Stimulated activated CD4-positive, alpha-beta T cell treated with anti-CD3 and anti-CD28 coated beads, Interleukin-12 subunit alpha, Interleukin-12 subunit beta, amount 100 ng/mL, for 24 hours (primary cell): ENCODE measurements at places on chromosomes 1 and 21.

GRCh38 chr1:116064616-116065015 is 46.6 kb upstream of the MAB21L3 start:
- no peak for DNase-seq

DNA sequence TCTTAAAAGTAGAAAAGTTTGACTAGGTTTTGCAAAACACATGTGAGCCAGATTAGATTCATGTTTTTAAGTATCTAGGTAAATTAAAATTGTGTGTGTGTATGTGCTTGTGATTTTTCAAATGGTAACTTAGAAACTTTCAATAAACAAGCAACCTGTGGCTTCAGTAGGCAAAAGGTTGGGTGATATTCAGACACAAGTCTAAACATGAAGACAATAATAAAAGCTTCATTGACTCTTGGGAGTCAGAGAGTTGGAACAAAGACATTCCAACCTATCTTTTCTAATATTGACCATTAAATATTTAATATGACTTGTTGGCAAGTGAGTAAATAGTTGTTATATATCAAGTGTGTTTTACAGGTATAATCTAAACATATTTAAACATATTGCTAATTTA is 1049.6 kb upstream of the ADGRL4 start:
- DNase-seq: no peak

DNA sequence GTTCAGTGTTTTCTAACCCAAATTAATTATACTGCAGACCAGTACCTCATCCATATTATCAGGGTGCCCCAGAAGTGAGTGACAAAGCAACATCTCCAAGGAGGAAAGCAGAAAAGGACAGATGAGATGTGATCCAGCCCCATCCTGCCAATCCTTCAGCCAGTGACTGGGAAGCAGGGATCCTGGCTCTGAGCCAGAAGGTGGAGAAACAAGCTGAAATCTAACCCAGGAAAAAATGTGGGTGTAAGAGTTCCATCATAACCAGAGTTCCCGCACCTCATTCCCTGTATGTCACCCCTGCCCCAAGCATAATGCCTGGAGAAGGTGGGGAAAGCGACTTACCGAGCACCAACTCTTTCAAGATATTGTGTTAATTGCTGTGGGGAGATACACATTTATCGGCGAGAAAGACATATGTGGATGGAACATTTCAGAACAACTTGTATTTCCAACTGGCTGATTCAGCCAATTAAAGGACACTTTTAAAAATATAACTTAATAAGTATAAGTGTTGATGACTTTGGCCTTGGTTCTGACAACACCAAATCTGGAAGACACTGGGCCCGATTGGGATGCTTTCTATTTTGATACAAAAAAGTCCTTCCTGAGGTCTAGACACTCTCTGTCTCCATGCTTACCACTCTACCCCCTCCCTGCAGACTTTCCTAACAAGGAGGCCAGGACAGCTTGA is 14.9 kb downstream of the PLEKHA6 start:
- DNase-seq: no peak

DNA sequence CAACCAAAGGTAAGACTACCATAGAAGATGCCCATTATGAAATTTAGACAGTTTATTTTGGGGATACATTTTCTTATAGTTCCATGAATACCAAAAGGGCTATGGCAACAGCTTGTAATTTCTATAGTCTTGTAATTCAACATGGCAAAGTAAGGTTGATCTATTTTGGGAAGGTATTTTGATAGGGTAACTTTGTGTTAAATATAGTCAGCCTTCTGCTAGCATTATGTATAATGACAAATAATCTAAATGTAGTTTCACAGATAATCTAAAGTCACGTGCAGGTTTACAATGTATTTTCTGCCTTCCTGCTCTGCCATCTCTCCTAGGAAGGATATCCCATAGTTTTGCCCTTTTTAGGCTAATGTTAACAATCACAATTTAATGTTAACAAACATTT is 85.9 kb upstream of the DPH5 start:
- no peak for DNase-seq

DNA sequence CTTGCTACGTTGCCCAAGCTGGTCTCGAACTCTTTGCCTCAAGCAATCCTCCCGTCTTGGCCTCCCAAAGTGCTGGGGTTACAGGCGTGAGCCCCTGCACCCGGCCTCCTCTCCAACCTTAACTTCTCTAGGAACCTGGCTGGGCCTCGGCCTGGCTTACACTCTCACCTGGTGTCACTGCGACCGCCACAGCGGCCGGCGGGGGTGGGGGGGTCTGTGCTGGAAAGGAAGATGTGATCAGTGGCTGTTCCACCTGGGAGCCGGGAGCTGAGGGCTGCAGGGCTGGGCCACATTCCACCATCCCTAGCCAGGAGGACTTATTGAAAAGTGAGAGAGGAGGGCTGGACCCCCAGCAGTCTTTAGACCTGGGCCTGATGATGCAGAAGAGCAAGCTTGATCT is 48.6 kb downstream of the HSPG2 start:
- no peak for DNase-seq

- no peak for DNase-seq
Measured at GRCh38 chr1:10286244-10286643, 75.9 kb downstream of the KIF1B start.

GRCh38 chr1:48442864-48443619 is 29.0 kb downstream of the SPATA6 start:
- DNase-seq: no peak

- DNase-seq: no peak
Measured at GRCh38 chr1:230191079-230191804, 124.2 kb downstream of the GALNT2 start.

- no peak for DNase-seq
Measured at GRCh38 chr1:236156512-236157208, 14.3 kb downstream of the GPR137B start.

- DNase-seq: no peak
Measured at GRCh38 chr1:110049801-110050601, 15.6 kb downstream of the STRIP1 start.

GRCh38 chr1:65147424-65148177 is 402 bp upstream of the AK4 start:
- DNase-seq: peak; percentile 35

DNA sequence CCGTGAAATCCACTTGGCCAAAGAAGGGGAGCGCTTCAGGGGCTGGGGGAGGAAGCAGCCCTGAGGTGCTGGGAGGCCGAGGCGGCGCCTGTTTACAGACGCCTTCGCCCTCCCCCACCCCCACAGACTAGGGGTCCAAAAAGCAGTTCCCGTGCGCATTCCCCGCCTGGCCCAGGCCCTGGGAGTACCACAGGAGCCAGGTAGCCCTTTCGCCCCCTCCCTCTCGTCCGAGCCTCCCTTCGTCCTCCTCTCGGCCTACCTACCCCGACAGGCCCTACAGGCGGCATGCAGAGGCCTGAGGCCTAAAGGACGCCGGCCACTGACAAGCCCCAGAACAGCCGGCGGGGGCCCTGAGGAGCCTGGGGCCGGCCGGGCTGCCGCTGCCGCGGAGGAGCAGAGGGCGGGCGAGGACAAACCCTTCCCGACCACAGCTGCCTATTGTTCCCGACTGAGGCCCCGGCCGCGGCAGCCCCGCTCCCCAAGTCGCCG is 522 bp downstream of the RC3H1 start:
- peak; percentile 20 for DNase-seq

DNA sequence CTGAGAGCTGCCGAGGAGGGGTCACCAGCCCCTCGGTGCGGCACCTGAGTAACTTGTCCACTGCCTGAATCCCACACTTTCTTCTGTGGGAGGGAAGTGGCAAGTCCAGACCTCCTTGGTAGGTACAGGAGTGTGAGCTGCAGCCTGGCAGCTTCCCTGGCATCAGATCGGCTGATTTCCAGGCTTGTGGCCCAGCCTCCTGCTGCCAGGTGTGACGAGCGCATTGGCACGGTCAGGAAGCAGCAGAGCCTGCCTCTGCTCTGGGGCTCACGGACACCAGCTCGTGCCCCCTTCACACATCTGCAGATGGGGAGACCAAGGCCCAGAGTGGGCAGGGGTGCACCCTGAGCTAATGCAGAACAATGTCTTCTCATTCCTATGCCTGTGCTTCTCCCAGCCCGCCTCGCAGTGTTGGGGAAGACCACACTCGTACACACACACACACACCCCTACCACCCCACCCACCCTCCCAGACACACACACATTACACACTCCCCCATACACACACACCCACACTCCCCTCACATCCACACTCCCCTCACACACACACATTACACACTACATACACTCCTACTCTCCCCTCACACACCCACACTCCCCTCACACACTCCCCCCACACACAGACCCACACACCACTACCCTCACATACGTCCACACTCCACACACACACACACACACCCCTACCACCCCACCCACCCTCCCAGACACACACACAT is 33.1 kb upstream of the SELENON start:
- DNase-seq: no peak

DNA sequence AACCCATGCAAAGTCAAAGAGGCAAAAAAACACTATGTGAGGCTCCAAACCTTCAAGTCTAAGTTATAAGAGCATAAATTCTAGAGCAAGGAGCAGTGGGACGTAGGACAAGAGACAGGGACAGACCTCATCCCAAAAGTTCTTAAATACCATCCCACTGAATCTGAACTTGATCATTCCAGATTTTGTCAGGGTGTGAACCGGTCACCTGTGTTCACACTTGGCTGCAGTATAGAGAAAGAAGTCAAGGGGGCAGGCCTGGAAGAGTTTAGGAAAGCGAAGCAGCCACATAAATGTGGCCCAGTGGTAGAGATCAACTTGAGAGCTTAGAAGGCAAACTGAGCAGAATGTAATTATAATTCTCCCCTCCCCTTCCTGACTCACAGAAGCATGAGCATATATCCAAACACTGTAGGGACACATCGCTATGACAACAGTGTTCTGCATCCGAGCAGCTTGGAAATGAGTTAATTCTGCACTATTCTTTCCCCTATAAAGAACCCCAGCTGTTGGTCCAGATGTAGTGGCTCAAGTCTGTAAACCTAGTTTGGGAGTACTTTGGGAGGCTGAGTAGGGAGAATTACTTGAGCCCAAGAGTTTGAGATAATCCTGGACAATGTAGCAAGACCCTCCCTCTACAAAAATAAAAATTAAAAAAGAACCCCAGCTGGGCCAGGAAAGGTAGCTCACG is 2.7 kb downstream of the AKR7A2 start:
- DNase-seq: no peak

- no peak for DNase-seq
Measured at GRCh38 chr1:156146020-156146768, 7.2 kb upstream of the SEMA4A start.
